ENCODE measurements at places on chromosomes 1 and 21.
A peak's percentile ranks its signal among the peaks of the same experiment; 100 is the strongest.

GRCh38 chr1:7921796-7922195 lies 18.8 kb downstream of the TNFRSF9 start:
- DNase-seq = no peak

GRCh38 chr21:39118061-39118460 lies 65.2 kb downstream of the PSMG1 start:
- DNase-seq = no peak

DNA sequence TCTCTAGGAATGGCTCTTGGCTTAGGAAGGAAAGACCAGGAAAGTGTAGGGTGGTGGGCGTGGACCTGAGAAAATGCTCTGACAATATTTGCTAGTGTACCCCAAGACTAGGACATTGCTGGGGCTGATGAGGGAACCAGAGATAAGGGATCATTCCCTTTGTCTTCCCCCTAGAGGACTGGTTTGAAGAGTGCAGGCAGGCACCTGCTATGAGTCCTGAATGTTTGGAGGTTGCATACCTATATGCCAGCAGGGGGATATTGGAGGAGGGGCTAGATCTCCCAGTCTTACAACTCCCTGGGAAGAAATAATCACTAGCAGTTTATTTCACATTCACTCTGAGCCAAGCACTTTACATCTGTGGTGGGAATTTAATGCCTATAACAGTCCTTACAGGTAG lies 6.0 kb upstream of the BCL10 start:
- DNase-seq = peak; percentile 33

DNA sequence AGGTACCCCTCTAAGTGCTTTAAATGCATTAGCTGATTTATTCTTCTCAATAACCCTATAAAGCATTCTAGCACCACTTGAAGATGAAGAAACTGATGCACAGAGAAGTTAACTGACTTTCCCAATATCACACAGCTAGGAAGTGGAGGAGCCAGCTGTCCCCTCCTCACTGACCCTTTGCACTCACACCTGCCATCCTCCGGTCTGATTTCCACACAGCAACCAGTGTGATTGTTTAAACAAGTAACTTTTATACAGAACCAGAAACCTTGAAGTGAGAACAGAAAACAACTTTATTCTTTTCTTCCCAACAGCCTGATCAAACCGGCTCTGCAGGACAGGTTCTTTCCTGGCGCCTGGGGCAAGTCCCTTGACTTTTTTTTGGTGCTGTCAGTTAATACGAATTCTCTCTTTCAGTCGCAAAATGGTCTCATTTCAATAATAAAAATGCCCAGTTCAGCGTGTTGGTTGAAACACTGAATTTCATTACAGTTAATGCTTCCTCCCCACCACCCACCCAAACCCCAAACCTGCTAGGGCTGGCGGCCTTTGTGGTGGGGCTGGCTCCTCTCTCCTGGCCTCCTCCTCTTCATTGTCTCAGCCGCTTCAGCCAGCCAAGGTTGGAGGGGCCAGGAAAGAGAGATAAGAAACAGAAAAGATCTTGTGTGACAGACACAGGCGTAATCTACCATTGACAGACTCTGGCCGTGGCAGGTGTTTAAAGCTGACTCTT lies 26.4 kb upstream of the EEIG2 start:
- DNase-seq = no peak

GRCh38 chr1:10324627-10325026 lies 74.2 kb upstream of the PGD start:
- DNase-seq = no peak

- DNase-seq = no peak
Measured at GRCh38 chr1:153536012-153536670, 350 bp upstream of the S100A6 start.

- DNase-seq = no peak
Measured at GRCh38 chr1:15410884-15411245, 1.2 kb downstream of the EFHD2 start.

DNA sequence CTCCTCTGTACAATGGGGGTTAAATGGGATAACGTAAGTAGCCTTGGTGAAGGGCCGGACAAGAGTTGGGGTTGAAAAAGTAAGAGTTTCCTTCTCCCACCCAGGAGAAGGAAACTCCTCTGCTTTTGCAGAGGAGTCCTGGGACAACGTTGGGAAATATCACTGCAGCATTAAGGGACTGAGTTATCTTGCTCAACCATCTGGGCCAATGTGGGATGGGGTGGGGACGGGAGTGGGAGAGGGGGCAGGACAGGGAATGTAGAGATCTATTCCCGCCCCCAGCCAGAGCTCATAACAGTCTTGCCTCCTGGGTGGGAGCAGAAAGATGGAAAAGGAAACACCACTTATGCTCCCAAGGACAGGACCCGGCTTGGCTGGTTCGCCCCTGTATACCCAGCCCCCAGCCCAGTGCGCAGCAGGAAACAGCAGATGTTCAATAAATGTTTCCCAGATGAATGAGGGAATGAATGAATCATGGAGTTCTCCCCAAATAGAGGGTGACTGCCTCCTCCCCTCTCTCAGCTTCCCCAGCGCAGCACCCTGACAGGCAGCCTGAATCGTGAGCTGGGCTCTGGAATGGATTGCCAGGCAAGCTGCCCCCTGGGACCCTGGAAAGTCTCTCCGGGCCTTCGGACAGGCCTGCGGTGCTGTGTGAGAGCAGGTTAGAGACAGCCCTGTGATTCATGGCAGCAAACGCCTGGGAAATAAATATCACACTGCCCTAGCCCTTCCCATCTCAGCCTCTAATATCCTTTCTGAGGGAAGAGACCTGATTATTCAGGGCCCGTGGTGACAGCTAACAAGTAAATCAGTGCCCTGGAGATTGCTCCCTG lies 24.8 kb downstream of the FBXO2 start:
- no peak for DNase-seq

DNA sequence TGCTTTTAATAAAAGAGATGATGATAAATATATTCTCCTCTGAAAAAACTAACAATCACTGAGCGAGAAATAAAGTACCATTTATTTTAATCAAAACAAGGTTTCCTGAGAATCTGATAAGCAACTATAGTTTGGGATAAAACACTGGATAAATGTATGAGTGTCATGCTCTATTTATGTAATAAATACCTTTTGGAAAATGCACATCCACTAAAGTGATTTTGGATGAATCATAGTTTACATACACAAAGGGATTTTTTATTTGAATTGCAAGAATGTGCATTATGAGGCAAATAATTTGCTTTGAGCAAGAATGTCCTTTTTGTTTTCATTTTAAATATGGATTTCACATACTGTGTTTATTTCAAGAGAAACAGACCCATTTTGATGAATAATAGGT lies 1483.5 kb downstream of the MRPL39 start:
- DNase-seq = no peak

DNA sequence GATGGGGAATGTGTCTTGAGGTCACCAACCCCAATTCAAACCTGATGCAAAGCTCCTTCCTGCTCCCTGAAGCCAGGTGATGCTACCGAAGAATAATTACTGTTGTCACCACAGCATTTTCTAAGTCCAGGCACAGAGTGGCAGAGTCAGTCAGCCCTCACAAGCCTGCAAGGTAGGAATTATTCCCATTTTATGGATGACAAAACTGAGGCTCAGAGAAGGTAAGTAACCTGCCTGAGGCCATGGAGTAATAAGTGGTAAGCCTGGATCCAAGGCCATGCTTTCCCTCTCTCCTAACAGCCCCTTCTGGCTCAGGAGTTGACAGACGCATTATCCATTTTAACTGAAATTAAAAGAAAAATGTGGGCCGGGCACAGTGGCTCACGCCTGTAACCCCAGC lies 23.0 kb downstream of the CTNNBIP1 start:
- no peak for DNase-seq

DNA sequence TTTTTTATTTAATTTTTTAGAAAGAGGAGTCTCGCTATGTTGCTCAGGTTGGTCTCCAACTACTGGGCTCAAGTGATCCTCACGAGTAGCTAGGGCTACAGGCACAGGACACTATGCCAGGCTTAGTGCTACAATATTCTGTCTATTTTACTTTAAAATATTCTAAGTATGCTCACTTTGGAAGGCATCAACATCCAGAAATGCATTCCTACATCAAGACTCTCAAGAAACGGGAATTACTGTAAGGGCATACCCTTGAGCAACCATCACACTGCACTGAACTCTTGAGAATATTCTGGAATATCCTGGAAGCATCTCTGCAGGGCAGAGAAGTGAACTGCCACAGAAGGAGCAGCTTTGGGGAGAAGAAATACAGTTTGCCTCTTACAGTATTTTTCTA lies 565 bp upstream of the DMRTB1 start:
- no peak for DNase-seq

DNA sequence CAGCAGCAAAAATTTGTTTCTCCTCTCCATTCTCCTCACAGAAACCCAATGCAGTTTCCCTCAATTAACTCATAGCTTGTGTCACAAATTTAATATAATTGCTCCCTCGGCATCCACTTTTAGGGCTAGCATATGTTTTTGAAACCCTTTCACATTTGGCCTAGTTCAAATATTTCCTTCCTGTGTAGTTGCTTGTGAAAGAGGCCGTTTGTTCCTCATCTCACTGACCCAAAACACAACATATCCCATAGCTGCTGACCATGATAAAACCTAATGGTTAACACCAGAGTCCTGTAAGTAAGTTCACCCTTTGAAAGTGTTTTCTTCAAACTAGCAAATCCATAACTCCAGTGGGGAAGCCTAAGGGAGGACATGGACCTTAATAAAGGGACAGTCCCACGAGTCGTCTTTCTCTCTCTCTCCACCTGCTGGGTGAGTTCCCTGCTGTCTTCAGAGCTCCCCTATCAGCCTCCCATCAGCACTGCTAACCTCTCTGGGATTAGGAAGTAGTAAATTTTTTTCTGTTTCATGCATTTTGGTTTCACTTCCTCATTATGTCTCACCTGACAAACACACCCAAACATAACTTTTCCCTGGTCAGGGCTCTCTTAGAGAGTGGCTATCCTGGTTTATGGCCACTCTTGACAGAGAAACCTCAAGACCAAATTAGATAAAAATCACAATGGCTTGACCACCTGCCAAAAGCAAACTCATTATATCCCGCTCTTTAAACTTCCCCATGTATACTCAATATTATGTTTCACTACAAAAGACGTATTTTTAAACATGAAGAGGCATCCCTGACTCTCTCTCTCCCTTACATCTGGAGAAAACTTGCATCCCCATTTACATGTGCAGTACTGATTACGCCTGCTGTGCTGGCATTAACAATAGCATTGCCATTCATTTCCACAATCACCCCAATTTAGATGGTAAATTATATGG lies 177.7 kb upstream of the HP1BP3 start:
- DNase-seq = peak; percentile 65

DNA sequence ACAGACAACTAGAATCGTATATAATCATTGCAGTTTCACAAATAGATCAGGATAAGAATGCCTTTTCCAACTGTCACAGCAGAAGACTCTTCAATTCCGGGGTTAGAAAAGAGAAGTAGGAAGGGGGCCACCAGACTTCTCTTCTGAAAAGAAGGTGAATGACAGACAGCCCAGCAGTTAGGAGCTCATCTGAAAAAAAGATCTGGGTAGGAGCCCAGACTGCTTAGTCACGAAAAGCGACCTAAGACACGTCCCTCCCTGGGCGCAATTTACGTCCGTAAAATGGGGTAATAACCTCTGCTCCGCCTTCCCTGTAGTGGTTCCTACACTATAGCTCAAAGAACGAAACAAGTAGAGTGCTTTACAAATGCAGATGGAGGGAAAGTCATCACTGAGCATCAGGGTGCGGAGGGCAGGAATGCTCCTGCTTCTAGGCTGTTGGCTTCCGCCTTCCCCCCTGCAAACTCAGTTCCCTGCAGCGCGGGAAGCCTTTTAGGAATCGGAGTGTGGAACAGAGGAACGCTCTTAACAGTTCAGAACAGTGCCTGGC lies 582 bp downstream of the ORC1 start:
- DNase-seq = peak; percentile 87

DNA sequence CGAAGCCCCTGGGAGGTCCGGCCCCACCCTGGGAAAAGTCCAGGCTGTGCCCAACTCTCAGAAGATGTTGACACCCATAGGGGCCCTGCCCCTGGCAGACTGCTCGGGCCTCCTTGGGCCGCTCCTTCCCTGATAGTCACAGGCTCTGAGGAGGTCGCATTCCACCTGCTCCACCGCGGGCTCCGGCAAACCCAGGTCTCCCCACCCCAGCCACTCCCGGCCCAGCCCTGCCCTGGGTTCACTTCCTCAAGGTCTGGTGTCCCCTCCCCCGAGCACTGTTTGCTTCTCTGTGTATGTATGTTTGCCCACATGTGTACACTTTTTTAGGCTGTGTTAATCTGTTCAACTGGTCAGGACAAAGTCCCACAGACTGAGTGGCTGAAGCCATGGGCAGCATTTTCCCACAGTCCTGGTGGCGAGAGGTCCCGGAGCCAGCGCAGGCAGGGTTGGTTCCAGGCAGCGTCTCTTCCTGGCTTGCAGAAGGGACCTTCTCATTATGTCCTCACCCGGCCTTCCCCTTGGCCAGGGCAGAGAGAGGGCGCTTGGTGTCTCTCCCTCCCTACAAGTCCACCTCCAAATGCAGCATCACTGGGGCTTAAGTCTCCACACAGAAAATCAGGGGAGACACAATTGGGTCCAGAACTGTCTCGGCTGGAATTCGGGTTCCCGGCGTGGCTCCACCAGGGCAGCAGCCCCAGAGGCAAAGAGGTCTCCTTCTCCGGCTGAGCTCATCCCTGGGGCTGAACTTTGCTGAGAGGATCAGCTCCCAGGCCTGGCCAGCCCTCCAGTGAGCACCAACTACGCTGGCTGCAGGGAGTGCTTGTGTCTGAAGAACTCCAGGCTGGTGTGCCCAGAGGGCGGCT lies 10.5 kb upstream of the PRXL2B start:
- DNase-seq = no peak

DNA sequence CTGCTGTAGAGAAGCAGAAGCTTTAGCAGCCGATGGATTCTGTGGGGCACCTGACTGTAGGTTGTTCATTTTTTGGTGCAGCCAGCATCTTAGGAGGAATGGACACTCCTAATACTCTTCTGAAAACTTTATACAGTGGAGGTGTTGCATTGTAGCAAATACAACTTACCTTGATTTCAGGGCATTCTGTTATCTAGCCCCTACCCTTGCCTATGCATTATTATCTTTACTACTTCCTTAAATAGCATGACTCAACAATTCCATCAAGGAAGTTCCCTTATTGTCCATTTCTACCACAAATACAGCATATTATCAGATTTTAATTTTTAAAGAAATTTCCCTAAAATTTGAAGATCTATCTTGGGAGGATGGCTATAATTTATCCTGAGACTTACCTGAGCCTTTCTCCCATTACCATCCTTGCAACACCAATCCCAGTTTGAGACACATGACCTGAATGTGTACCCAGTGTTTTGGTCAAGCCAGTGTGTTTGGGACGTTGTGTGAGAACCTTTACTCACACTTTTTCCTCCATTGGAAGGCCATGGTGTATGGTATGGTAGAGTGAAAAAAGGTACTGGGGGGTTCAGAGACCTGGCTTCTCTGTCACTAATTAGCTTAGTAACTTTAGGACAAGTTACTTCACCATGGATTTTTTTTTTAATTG lies 9.2 kb downstream of the POU2F1 start:
- no peak for DNase-seq

- no peak for DNase-seq
Measured at GRCh38 chr1:30283199-30283962, 440.0 kb downstream of the MATN1 start.
